ENCODE measurements at places on chromosomes 3 and 15. TPM values are rescaled to one million over a fixed set of nuclear protein-coding genes. Genes with fewer than 3 reads are reported as not detected.

The SEMA3B gene
- total RNA-seq = 2.4 TPM

The FBXO22 gene
- 14.8 TPM for total RNA-seq

The SOX14 gene
- total RNA-seq = not detected

The IQCF5 gene
- not detected for total RNA-seq

The CLEC3B gene
- 265 TPM for total RNA-seq

The RAB7A gene
- 91.6 TPM for total RNA-seq

The DBR1 gene
- total RNA-seq = 10.3 TPM

The LRRC3B gene
- total RNA-seq = not detected

The NAALADL2 gene
- 9.4 TPM for total RNA-seq

Measured in subcutaneous adipose tissue (tissue), 4 donors.